ENCODE measurements at places on chromosomes 4 and X.

DNA sequence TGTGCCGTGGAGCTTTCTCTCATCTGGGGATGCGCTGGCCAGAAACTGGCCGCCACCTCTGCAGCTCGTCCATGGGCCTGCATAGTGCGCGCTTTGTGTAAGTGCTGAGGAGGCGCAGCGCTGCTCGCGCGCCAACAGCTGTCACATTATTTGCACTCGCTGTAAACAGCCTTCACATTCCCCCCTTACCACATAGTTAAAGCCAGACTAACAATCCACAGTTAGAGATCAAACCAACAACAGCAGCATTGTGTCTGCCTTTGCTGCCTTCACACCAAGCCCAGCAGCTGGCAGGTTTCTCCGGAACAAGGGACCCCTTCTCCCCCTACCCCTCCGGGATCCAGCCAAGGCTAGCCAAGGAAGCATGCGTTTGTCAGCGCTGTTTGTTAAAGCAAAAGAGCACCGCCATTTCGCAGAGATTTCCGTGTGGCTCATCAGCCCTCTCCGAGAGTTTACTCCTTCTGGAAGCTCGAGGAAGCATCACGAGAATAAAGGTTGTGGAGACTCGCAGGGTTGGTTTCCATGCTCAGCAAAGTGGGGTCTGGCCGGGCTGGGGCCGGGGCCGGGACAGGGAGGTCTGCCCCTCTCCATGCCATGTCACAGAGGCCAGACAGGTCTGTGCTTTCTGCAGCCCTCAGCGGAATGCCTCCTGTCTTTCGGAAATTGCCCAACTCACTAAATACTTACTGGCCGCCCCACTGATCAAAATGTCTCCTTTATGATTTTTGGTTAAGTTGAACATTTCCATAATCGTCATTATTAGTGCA lies 11.0 kb downstream of the BCOR start:
- no peak for DNase-seq

- peak; percentile 39 for DNase-seq
Measured at GRCh38 chr4:98341309-98341708, 80.1 kb downstream of the RAP1GDS1 start.

DNA sequence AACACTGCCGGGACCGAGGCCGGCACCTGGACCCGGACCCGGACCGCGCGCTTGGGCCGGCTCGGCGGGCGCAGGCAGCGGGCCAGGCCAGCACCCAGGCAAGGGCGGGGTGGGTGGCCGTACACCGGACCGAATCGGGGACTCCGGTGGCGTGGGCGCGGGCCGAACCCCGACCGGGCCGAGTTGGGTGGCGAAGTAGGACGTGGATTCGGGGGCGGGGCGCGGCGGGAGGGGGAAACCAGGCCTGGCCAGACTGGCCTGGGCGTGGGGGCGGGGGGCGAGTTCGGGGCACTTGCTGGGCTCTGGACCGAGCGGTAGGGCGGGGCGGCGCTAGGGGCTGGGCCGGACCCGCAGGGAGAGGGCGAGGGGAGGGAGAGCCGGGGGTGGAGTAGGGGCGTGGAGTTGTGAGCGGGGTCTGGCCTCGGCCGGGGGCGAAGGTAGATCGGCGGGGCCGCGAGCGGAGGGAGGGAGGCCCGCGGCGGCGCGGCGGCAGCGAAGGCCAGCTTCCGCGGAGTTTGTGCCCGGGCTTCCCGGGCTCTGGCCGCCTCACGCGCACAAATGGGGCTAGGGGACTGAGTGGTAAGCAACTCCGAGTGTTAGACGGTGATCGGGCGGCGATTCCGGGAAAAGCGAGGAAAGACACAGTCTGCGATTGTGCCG lies 1.8 kb upstream of the BCORL1 start:
- DNase-seq, result no peak

DNA sequence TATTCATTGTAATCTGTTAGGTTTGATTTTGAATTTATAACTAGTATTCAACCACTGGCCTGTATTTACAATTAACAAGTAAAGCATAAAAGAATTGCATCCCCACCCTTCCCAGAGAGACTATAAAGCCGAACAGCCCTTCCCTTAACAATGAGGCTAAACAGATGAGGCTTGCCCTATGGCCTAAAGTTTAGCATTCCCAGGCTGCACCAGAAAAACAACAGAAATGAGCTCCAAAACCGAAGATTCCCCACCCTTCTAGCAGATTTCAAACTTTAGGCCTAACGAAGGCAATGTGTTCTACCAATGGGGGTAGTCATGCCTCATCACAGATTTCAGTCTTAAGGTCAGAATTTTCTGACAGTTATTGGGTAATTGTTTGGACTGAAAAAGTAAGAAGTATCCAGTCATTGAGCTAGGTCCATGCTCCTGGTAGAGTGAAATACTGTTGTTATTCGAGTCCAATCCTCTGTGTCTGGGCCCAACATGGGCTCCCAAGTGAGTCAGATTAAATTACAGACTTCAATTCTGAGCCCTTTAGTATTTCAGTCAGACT lies 197.6 kb downstream of the ANTXR2 start:
- no peak for DNase-seq

GRCh38 chr4:119113033-119113655 lies 22.5 kb upstream of the MYOZ2 start:
- peak; percentile 60 for DNase-seq

GRCh38 chr4:112448306-112449132 lies 67.5 kb downstream of the NEUROG2 start:
- peak; percentile 55 for DNase-seq

DNA sequence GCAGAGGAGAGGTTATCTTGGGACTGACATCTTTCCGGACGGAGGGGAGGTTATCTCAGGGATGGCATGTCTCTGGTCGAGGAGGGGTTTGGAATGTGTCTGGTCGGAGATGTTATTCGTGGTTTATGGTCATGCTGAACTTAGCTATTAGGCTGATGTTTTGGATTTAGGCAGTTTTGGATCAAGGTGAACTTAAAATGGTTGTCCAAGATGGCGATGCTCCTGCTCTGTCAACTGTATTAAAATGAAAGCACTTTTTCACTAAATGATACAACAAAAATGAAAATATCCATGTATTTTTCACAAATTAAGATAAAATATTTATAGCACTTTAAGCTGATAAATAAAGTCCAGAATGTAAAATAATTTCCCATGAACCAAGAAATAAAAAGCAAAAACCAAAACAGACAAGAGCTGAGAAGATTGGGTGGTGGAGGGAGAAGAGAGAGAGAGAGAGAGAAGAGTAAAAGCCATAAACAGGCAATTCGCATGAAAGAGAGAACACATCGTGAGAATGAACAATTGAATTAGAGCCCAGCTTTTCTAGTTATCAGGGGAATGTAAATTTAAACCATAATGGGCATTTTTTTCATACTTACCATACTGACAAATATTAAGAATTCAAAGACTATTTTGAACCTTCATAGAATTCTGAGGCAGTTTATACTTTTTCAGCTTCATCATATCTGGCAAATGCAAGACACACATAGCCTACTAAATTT lies 2236.0 kb upstream of the AGA start:
- no peak for DNase-seq

DNA sequence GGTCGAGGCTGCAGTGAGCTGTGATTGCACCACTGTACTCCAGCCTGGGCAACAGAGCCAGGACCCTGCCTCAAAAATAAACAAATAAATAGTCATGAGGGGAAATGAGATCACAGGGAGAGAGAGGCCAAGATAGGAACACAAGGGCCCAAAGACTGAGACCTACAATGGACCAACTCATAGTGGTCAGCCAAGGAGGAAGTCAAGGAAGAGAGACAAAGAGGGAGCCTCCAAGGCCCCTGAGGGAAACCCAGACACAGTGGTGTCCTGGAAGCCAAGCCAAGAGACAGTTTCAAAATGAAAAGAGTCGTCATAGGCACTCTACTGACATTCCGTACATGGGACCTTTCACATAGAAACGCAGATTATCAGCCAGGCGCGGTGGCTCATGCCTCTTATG lies 153.3 kb downstream of the BCOR start:
- DNase-seq, result no peak

- DNase-seq, result no peak
Measured at GRCh38 chrX:100424012-100424411, 13.9 kb upstream of the PCDH19 start.

GRCh38 chrX:42955349-42955748 lies 177.4 kb upstream of the PPP1R2C start:
- no peak for DNase-seq
